Astrocyte (in vitro differentiated cells and primary cell): ENCODE measurements at places on chromosomes 6 and 20.

DNA sequence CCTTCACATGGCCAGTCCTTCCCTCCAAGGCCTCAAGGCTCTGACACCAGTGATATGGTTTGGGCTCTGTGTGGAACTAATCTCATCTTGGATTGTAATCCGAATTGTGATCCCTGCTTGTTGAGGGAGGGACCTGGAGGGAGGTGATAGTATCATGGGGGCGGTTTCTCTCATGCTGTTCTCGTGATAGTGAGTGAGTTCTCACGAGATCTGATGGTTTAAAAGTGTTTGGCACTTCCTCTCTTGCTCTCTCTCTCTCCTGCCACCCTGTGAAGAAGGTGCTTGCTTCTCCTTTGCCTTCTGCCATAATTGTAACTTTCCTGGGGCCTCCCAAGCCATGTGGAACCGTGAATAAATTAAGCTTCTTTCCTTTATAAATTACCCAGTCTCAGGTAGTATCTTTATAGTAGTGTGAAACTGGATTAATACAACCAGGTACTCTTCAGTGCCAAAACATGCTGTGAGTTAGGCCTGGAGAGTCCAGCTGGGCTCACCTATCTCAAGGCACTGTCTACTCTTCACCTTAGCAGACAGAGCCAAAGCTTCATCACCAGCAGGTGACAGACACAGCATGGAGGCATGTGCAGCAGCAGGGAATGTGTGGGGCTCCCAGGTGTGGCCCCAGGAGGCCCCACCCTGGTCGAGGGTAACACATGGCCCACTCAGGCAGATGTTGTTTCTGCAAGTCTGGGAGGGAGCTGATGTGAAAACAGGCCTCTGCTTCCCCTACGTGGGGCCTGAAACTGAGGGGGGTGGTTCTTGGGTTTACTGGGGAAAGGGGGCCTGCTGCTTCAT lies 97.5 kb upstream of the CDYL start:
- no peak for DNase-seq

DNA sequence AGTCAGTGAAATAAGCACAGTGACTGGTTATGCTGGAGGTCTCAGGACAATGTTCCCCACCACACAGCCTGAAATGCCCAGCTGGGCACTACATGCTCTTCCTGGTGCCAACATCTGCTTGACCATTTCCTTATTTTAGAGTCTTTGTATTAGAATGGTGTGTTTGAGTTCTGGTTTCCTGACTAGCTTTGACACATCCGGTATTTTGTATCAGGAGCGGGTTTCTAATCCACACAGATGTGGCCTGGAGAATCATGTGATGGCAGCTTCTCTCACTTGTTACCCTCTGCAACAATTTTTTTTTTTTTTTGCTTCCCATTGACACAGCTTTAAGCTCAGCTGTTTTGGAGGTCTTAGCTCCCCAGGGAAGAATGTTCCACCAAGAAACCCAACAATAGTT lies 164.5 kb upstream of the CST7 start:
- DNase-seq, result no peak

- peak; percentile 97 for DNase-seq
Measured at GRCh38 chr6:75098709-75099108, 107.1 kb downstream of the COL12A1 start.

DNA sequence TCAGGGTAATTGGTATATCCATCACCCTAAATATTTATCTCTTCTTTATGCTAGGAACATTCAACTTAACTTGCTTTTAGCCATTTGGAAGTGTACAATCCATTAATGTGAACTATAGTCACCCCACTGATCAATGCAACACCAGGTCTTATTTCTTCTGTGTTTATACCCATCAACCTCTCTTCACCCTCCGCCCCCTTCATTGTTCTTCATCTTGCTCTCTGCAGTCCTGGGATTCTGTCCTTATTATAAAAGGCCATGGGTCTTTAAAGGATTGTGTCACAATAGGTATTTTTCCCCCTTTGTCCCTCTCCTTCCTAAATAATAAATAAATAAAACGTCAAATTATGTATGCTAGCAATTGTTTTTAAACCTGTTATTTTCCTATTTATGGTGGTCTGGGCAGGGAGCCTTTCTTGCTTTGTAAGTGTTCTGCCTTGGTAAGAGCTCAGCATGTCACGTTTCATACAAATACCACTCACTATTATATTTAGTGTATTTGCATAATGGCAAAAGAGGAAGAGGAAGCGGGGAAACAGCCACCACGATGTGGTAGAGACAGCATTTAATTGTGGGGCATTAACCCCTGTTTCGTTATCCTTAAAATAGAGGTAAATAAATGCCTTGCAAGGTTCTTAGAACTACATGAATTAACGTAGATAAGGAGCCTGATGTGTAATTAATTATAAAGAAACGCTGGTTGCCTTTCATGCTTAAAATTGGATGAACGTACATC lies 1.9 kb downstream of the ABRACL start:
- no peak for DNase-seq

DNA sequence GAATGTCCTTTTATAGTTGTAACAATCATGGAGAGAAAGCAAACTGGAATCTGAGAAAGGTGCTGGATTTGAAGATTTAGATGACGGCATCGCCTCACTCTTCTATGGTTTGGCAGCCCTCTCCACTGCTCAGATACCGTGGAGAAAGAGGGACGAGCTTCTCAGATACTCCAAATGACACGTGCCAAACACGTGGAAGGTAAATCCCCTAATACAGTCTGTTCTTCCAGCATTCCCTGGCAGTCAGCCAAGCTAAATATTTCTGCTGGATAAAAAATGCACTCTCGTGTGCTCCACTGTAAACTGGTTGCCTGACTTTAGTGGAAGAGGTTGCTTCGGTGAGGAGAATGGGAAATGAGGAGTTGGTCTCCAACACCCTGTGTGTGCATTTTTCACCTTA lies 16.7 kb upstream of the PRDM1 start:
- peak; percentile 84 for DNase-seq

DNA sequence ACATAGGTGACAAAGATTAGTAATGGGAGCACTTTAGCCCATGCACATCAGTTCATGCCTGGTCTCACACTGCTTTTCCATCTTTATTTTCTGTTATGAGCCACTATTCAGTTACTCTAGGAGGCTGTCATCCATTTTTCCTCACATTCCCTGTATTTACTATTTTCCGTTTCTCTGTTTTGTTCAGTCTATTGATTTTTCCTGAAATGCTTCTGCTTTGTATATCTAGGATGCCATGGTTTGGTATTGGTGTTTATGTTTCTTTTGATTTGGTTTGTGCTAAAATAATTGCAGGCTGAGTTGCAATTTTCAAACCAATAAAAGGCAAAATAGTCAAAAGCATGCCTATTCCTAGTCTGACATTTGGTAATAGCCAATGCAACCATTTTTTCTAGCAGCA lies 28.9 kb upstream of the ZNF292 start:
- no peak for DNase-seq

GRCh38 chr6:1579096-1579495 lies 30.6 kb upstream of the FOXC1 start:
- DNase-seq, result no peak
